Right renal pelvis (tissue), 4 donors: ENCODE measurements at places on chromosomes 5 and 9. TPM values are rescaled to one million over a fixed set of nuclear protein-coding genes. Genes with fewer than 3 reads are reported as not detected.

GRCh38 chr9:98602839-98603500 is 105.8 kb downstream of the GABBR2 start:
- no peak for DNase-seq

PCDHB9 gene
- polyA plus RNA-seq = 3.3 TPM

RANBP17 gene
- 10.1 TPM for polyA plus RNA-seq

OR1Q1 gene
- not detected for polyA plus RNA-seq

DNA sequence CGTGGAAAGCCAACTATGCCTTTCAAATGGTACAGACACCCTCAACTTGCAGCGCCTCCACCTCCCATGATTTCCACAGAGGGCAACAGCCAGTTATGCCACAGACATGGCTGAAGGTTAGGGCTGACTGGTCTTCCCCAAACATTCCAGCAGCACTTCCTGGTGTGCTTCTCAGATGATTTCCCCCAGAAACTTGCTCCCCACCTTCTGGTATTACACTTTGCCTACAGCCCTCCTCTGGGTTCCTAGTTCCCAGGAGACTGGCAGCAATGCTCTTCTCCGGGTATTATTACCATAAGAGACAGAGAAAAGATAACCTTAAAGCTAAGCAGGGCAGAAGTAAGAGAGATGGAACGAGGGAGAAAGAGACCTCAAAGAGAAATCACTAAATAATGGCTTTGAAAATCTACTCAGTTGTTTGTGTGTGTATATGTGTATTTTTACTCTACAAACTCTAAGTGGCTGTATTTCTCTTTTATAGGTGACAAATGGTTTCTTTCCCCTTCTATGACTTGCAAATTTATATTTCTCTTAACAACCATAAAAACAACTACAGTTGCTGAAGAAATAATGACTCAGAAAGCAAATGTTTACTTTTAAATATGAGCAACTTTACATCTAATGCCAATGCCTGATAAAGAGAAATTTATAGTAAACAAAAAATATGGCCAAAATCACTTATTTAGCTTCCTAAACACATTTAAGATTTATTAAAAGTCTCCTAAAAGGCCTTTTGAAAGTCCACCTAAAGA is 133.8 kb downstream of the PDE4D start:
- DNase-seq = no peak

OR1J2 gene
- polyA plus RNA-seq = not detected

GAPT gene
- 0.73 TPM for polyA plus RNA-seq

DNA sequence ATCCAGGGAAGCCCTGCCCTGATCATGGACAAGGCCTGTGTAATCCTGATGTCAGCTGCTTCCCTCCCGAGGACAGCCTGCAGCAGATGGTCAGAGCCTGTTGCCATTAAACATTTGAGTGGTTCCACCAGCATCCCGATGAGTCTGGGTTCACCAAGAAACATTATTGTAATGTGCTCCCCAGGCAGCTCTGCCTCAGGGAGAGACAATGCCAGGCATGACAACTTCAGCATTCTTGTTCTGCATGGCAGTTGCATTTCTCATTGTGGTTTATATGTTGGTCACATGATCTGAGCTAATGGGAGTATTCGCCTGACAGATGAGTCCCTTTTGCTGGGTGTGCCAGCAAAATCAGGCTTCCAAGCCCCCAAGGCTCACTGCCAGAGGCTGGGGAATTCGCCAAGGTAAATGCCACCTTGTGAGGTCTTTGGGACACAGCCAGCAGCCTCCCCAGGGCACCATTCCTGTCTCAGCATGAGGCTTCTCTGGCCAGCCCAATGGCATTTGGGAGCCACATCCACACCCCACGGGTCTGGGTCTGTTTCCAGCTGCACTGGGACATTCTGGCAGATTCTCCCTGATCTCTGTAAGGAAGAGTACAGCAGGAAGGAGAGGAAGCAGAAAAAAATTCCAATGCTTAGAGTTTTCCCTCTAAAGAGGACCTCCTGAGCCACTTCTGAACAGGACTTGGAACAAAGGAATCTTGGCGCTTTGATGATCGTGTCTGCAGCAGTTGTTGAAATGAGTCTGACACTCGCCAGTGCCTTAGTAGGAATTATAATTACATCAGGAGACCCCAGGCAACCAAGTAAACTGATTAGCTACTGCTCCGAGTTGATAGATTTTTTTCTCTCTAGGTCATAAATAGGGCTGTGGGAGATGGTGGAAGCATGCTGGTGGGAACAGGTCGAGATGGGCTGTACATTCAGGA is 18.7 kb downstream of the KCNIP1 start:
- no peak for DNase-seq

DNA sequence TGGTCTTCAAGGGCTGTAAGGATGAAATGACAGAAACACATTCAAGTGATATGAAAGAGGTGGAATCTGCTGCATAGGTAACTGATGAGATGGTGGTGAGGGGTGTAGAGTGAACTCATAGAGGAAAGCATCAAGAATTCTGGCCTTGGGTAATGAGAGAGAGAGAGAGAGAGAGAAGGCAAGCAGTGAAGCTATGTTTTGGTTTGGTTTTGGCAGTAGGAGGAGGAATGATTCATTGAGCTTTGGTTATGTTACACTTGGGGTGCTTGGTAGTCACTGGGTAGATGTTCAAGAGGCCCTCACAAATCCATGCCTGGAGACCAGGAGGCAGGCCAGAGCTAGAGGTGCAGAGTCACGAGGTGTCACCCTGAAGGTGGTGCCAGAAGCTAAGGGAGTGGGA is 89.5 kb downstream of the EGFLAM start:
- DNase-seq = no peak

GRCh38 chr5:108046955-108047670 is 334.8 kb downstream of the FBXL17 start:
- DNase-seq = no peak

GRCh38 chr5:127586066-127586770 is 62.7 kb upstream of the CTXN3 start:
- DNase-seq = no peak

GRCh38 chr5:168165221-168165914 is 126.1 kb upstream of the WWC1 start:
- DNase-seq = no peak

BRINP1 gene
- polyA plus RNA-seq = 7.1 TPM

DNA sequence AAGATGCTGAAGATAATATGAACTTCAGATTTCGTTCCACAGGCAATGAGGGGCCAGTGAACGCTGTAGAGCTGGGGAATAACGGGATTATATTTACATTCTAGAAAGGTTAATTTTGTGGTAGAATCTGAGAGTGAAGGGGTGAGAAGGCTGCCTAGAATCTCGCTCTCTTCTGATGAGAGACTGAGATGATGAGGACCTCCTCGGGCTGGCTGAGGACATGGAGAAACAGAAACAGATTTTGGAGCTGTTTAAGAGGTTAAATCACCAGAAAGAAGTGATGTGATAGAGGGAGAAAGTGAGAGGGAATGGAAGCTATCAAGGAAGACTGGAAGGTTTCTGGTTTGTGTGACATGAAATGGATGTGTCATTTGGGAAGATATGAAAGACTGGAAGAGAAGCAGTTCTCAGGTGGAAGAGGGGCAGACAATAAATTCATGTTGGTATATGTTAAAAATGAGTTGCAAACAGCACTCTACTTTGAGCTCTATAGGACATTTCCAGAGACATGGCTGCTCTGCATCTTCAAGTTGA is 612.6 kb downstream of the ISL1 start:
- no peak for DNase-seq

NME5 gene
- polyA plus RNA-seq = 24.4 TPM

GRXCR2 gene
- polyA plus RNA-seq = not detected

DNA sequence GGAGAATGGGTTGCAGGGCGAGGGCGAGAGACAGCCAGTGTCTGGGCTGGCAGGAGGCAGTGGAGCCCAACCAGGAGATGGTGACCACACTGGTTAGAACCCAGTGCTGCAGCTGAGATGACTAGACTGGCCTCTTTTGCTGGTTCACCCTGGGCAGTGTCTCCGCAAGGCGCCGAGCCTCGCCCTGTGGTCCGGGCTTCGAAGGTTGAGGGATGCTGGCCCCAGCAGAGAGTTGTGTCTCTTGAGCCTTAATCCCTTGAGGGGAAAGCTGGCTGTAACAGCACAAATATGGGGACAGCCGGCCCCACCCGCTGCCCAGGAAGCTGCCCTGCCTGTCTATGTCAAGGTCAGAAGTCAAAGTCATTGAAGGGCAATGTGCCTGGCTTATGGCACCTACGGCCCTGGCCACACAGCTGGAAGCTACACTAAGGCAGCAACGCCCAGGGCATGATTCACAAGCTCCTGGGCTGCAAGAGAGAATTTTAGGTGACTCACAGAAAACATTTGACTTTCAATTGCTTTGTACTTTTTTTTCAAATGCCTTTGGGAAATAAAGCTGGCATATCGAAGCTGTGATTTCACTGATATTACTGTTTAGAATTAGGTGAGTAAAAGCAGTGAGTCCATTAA is 33.3 kb downstream of the NKX2-5 start:
- no peak for DNase-seq

GRCh38 chr5:173637340-173637739 is 20.9 kb upstream of the BOD1 start:
- no peak for DNase-seq

DNA sequence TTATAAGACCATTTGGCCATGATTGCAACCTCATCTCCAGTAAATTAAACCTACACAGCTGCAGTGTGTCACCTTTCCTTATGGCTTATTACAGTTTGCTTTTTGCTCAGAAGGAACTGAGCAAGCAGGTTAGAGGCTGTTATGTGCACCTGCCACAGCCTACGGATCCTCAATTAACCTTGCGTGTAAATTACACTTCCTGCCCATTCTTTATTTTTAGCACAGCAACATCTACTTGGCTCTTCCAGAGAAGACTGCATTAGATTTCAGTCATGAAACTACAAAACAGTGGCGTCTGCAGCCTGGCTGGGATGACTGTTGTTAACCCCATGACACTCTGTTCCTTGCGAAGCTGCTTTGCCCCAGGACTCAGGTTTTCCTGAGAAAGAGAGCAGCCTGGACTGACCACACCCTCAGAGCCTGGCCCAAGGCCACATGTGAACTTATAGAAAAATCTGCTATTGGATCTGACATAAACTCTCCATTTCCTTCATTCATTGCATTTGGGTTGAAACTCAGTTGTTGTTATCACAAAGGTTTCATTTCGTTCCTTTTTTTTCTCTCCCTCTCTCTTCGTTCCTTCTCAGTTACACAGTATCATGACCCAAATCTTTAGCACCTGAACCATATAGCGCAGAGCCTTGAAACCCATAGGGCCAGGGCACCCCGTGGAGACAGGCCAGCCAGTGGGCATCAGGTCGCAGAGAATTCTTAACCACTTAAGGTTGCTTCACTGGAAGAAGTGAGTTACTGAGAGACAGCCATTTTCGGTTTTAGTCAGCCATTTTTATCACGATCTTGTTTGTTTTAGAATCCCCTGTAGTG is 138.6 kb downstream of the PALM2AKAP2 start:
- DNase-seq = no peak

CHSY3 gene
- 4.8 TPM for polyA plus RNA-seq

- DNase-seq = peak; percentile 39
Measured at GRCh38 chr9:115013998-115014397, 83.6 kb upstream of the TNFSF8 start.

DNA sequence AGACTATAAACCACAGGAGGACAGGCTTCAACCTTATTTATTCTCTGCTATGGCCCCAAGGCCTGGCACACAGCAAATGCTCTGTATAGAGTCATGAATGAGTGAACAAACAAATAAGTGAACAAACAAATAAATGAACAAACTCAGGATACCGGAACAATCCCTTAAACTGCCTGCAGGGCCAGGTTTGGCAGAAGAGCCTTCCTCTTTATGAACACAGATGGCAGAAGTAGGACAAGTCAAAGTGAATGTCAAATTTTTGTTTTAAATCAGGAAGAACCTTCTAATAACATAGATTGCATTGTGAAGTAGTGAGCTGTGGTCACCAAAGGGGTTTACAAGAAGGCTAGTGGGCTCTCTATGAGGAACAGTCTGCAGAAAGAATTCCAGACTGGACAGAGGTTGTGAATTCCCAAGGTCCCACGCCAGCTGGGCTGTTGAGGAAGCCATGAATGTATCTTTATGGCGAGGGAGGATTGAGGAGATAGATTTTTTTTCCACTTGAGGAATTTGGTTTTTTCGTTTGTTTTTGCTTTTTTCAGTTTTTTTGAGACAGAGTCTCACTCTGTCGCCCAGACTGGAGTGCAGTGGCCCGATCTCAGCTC is 30.3 kb upstream of the STING1 start:
- DNase-seq = no peak

DNA sequence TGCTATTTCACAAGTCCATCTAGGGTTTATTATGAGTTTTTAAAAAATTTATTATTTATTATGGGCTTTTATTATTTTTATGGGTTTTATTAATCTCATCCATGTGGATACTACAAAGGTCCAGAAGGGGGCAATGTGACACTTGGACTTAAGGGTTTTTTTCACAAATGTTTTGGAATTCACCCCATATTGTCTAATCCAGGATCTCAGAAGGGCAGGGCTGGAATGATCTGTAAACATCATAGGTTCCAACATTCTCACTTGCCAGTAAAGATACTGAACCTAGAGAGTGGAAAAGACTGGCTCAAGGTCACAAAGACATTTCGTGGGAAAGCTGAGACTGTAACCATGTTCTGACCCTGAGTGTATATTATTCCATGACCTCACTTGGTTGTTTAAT is 35.6 kb downstream of the NIM1K start:
- DNase-seq = no peak

NUTM2G gene
- 0.53 TPM for polyA plus RNA-seq

- no peak for DNase-seq
Measured at GRCh38 chr5:107917983-107918382, 247.2 kb upstream of the EFNA5 start.

DNA sequence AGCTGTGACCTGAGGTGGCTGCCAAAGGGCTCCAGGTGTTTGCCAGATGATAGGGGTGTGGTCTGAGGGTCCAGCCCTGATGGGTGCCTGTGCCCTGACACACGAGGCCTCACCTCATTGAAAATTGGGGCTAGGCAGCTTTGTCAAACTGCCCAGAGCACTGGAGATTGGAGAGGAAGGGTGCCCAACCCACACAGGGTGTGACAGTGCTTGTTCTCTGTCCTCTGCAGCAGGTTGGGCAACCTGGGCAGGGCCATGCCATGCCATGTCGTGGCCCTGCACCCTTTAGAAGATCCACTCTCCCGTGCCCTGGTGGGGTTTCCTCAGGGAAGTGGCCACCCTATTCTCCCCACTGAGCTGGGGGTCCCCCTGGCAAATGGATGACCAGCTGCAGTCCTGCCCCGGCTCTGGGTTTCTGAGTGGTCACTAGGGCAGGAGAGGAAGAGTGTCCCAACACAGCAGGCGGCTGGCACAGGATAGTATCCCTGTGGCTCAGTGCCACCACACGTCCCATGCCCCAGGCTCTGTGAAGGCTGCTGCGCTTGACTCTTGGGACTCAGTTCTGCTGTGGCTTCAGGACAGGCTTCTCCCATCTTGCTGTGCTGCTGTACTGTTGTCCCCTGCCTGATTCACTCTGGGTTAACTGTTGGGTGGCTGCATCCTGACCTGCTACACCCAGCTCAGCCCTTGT is 100.8 kb upstream of the PITX1 start:
- DNase-seq = no peak

PDCD1LG2 gene
- not detected for polyA plus RNA-seq
